ENCODE measurements at places on chromosomes 2 and 18. TPM values are rescaled to one million over a fixed set of nuclear protein-coding genes. Genes with fewer than 3 reads are reported as not detected.

The EIF5B gene
- total RNA-seq: 34.7 TPM

The BCL2 gene
- total RNA-seq: 18.4 TPM

The ITPRIPL1 gene
- 4.8 TPM for total RNA-seq

The SCYGR4 gene
- total RNA-seq: not detected

The SERPINB3 gene
- not detected for total RNA-seq

The IL36G gene
- not detected for total RNA-seq

The SERPINB10 gene
- 0.72 TPM for total RNA-seq

The CDH7 gene
- total RNA-seq: 0.47 TPM

The SP3 gene
- 69.3 TPM for total RNA-seq

- no peak for DNase-seq
These were observed 181.5 kb upstream of the ACVR2A start for GRCh38 chr2:147663153-147663961.

DNA sequence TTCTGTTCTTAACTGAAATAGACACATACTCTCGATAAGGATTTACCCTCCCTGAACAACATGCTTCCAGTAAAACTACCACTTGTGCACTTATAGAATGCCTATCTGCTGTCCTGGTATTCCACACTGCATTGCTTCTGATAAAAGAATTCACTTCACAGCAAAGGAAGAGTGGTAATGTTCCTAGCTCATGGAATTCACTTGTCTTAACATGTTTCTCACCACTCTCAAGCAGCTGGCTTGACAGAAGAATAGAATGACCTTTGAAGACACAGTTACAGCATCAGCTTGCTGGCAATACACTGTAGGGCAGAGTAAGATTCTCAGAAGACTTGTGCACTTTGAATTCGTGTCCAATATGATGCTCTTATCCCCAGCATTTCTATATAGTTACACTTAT lies 524.1 kb upstream of the CNTNAP5 start:
- no peak for DNase-seq

DNA sequence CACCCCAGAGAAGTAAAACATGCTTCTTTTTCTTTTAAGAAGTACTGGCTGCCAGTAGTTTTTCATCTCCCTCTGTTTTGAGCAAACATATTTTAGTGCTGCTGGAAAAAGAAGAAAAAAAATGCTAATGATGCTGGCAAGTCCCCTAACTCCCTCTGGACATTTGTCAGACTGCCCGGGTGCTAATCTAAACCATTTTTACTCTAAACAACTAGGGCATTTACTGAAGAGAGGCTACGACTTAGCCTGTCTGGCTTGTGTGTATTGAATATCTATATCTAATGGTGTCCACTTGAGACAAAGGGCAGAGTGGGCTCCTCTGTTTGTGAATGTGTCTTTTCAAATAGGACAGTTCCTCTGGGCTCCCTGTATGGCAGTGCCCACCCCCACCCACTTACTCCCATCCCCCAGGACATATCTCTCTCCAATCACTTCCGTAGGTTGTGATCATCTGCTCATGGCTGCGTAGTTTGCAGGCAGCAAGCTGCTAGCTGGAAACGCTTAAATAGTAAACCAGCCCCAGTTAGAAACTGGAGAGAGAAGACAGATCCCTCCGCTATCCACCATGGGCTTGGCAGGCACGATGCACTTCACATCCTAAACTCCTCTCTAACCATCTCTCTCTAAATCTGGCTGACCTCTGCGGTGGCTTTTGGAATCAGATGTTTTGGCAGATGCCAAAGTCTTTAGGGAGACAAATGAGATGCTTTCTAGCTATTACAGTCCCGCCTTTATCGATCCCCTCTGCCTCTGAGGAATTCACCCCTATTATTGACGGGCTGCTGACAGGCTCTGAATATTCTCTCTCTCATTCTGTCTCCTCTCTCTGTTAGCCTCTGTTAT lies 58.3 kb downstream of the DOCK10 start:
- no peak for DNase-seq

DNA sequence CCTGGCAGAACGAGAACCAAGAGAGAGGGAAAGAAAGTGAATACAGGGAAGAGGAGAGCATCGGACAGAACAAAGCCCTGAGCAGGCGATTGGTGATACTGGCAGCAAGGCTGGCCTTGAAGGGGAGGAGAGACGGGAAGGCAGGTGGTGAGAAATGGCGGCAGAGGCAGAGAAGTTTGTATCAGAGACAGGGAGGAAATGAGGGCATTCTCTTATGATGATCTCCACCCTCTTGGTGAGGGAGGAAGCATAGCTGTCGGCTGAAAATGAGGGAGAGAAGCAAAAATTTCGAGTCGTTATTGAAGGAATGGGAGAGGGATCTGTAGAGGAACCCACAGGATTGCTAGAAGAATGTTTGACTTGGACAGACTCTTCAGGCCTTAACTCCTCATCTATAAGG lies 80.6 kb downstream of the CLIP4 start:
- no peak for DNase-seq

DNA sequence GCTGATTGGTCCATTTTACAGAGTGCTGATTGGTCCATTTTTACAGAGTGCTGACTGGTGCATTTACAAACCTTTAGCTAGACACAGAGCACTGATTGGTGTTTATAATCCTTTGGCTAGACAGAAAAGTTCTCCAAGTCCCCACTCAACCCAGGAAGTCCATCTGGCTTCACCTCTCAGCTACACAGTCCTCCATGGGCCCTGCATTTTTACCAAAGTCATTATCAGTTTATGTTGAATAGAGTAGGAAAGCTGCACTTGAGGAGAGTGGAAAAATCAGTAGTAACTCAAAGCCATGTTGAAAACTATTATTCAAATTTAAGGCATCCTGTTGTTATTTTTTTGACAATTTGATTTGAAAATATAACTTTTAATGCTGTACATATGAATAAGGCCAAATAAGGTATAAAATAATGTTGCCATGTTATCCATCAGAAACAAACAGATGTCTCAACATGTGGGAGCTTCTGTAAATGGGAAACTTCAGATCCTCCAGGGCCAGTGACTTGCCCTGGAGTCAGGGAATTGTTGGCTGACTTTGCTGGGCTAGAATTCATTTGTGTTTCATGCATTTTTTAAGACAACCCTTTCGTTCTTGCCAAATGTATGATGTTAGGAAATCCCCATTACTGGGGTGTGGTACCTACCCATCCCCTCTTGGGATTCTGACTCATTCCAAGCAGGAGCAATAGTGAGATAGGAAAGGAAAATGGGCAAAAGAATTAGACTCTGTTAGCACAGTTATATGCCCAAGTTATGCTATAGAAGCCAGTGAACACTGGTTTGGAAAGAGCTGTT lies 37.8 kb upstream of the CCDC195 start:
- DNase-seq: no peak

- DNase-seq: no peak
These were observed 222.6 kb downstream of the ANAPC1 start for GRCh38 chr2:111661286-111661940.

DNA sequence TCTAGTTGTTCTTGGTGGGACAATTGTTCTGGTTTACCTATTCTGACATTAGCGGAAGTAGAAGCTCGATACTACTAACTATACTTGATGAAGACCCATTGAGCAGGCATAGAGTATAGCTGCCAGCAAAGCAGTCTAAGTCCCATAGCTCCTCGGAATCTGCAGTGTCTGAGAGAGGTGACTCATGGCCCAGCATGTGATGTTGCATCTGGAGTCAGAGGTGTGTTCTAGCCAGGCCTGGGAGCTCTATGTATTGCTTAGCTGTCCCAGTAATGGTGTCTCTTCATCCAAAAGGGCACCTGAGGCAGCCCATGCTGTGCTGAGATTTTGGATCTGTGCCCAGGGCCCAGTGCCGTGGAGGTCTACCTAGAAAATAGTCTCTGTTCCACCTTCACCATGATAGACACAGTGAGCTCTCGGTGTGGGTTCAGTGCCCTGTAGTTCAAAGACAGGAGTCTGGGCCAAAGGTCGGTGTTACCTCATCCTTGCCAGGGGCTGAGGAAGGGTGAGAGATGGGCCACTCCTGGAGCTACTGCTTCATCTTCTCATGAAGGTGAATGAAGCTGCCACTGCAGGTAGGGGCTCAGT lies 47.3 kb downstream of the MEX3C start:
- DNase-seq: no peak

GRCh38 chr2:63983986-63984605 lies 35.1 kb downstream of the VPS54 start:
- DNase-seq: no peak

- DNase-seq: no peak
These were observed 4.3 kb downstream of the AOX1 start for GRCh38 chr2:200590090-200590489.

GRCh38 chr2:71559080-71559827 lies 105.9 kb downstream of the DYSF start:
- DNase-seq: no peak

GRCh38 chr2:240182001-240182400 lies 41.5 kb upstream of the OTOS start:
- DNase-seq: no peak

GRCh38 chr2:144948205-144948855 lies 428.4 kb upstream of the ZEB2 start:
- no peak for DNase-seq

DNA sequence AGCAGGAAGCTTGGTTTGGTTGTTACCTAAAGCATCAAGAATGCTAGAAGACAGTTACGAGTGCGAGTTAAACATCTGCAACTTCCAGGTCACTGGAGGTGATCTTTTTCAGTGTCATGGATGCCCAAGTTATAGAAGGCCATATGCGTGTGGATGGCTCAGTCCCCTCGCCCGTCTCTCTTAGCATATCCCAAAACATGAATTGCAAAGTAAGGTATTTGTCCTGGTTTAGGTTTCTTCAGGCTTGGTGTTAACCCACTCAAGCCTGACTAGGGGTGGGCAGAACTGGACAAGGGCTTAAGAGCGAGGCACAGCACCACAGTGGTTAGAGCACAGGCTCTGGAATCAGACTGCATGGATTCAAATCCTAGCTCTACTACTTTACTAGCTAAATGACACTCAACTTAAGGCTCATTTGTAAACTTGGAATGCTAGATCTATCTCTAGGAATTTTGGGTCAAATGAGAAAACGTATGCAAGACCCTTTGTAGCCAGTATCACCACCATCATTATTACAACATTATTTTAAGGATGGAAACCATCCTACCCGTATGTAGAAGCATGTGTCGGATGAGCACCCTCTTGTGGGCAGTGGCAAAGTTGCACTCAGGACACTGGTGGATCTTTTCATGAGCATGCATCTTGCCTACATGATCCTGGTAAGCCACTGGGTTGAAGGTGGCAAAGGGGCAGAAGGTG lies 11.2 kb downstream of the ZNF142 start:
- no peak for DNase-seq

- no peak for DNase-seq
These were observed 273.5 kb upstream of the HS6ST1 start for GRCh38 chr2:128591861-128592822.

GRCh38 chr2:114238910-114239559 lies 203.4 kb upstream of the DPP10 start:
- DNase-seq: no peak

DNA sequence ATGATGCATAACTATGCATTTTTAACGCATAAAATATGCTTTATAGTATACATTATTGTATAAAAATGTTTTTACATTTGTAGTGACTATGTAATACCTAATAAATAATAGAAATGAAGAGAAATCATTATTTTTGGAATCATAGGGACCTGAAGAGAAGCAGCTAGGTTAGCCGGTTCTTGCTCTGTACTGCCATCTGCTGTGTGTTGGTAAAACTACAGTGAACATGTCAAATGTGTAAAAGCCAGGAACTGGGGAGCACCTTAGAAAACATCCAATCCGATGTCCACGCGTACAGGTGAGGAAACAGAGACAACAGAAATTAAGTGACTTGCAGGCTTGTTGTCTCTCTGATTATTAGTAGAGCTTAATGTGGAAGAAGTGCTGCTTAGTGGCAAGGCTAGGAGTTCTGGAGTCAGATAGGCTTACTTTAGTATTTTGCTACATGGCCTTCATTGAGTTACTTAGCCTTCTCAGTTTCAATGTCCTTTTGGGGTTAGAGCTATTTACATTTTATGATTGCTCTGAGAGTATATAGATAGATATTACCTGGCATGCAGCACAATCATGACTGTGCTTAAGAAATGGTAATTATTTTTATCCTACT lies 386.5 kb downstream of the DLGAP1 start:
- DNase-seq: no peak

GRCh38 chr2:237604391-237604790 lies 13.9 kb upstream of the RAB17 start:
- no peak for DNase-seq

- DNase-seq: no peak
These were observed 54.7 kb downstream of the BCL2 start for GRCh38 chr18:63264871-63265270.

DNA sequence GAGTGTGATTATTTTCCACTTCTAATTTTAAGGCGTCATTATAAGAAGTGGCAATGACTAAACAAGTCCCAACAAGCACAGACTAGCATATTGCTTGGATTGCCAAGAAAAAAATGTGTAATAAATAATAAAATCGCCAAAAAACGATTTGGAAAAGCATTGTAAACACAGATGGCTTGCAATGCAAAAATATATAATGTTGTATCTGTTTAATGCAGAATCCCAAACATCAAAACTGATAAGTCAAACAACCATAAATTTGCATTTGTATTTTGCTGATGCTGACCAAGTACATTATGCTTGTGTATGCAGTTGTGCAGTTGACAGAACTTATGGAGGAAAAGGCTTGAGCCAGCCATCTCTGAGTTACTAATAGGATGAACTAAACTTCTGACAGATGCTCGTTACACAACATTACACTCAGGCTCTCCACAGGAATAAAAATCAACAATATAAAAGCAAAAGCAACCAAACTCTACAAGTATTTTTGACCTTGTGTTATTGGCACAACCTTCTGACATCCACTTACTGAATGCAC lies 68.1 kb downstream of the DNER start:
- DNase-seq: no peak

- DNase-seq: no peak
These were observed 1.2 kb downstream of the GATA6 start for GRCh38 chr18:22170421-22171257.

DNA sequence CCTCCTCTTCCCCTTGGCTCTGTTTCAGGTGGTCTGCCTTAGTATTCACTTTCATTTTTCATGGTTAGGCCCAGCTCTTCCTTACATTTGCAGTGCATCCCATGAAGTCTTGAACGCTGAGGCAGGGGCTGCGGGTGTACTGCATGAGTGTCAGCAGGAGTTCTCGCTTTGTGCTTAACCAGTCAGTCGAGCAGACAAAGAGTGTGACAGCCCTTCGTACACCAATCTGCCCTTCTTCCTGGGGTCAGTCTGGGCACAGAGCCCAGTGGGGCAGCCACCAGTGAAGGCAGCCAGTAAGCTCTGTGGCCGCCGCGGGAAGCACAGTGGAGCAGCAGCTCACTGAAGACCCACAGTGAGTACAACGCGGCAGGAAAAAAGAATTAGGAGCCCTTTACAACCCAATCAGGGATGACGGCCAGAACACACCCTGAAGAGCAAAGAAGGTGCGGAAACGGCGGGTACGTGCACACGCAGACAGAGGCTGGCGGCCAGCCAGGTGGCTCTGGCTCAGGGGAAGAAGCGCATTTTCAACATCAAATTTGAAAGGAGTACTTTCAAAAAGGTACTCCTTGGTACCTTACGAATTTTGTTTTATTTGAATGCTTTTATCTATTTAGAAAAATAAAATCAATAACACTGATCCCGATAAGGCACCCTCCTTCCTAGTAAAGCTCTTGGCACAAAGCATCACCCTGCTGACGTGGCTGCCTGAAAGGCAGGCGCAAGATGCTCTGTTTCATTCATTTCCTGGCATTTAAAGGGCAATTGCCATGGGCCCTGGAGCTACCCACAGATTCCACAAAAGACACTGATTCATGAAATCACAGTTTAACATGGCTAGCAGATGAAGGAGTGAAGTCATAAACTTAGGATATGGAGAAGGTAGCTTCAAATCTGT lies 47.0 kb upstream of the SEMA4C start:
- DNase-seq: no peak

All from omental fat pad (tissue), 4 donors.